Uterus (tissue), 4 donors: ENCODE measurements at places on chromosomes 3 and 15. TPM values are rescaled to one million over a fixed set of nuclear protein-coding genes. Genes with fewer than 3 reads are reported as not detected.

GRCh38 chr3:189577050-189577951, 53.9 kb upstream of the TP63 start:
- no peak for DNase-seq

DNA sequence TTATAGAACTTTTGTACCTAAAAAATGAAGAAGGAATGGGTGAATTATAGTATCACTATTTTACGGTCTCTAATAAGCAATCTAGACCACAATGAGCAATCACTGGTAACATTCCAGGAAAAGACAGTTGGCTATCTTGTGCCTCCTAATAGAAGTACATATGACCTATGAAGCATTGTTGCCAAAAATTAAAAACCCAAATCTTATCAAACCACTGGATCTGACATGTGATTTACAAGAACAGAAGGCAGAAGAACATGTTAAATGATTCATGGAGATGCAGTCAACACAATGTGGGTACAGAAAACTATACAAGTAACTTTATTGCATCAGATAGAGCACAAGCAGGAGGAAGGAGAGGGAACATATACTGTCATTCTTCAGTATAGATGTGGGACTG, 14.5 kb upstream of the HYKK start:
- no peak for DNase-seq

- DNase-seq, result no peak
Measured at GRCh38 chr3:46898321-46899150, 21.0 kb downstream of the PTH1R start.

DNA sequence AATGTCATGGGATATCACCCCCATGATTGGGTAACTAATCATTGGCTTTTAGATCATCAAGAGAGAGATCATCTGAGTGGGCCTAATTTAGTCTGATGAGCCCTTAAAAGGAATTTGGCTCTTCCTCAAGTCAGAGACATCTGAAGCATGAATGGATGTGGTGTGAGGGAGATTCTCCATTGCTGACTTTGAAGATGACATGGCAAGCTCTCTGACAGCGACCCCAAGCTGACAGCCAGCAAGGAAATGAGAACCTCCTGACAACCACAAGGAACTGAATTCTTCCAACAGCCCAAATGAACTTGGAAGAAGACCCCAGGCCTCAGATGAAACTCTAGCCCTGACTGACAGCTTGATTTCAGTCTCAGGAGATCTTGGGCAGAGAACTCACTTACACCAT, 108.4 kb upstream of the SPATA12 start:
- DNase-seq, result no peak

DNA sequence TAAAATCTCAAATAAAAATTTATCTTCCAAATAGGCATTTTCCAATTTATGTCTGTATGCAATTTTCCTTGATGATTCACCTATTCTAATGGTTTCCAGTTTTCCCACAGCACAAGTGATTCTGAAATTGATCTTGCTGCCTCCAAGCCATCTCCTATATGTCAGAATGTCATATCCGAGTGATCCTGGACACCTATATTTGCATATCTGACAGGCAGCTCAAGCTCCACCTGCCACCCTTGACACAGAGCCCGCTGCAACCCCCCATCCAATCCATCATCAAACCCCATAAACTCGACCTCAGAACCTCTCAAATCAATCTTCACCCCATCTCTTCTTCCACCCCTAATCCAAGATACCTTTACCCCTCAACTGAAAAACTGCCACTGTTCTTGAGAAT, 579.5 kb downstream of the EPHB1 start:
- DNase-seq, result no peak

GRCh38 chr3:189714991-189715961, 84.1 kb downstream of the TP63 start:
- no peak for DNase-seq

DNA sequence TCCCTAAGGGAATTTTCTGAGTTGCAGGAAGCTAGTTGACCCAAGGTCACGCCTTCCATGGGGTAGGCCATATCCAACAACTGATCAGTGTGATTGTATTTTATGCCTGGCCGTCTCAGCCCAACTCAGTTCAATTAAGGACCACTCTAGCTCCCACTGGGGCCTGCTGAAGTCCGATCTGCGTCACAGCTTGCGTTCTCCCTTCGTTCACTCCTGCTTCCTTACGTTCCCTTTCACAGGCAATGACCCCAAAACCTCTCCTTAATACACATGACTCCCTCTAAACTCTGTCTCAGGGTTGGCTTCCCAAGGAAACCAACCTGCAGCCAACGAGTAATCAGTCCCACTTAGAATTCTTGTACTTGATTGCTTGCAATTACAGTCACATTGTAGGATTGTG, 428.0 kb downstream of the RBMS3 start:
- no peak for DNase-seq

GRCh38 chr3:103963599-103963998, 1403.1 kb upstream of the ALCAM start:
- no peak for DNase-seq

The GOLGA6L4 gene
- total RNA-seq, result 2.4 TPM

The PLCH1 gene
- total RNA-seq, result 0.29 TPM

The ATP2B2 gene
- total RNA-seq, result 0.29 TPM

The EXD1 gene
- total RNA-seq, result not detected

The FAM227B gene
- 6.8 TPM for total RNA-seq
